ENCODE measurements at places on chromosomes 11 and 22. TPM values are rescaled to one million over a fixed set of nuclear protein-coding genes. Genes with fewer than 3 reads are reported as not detected.

DNA sequence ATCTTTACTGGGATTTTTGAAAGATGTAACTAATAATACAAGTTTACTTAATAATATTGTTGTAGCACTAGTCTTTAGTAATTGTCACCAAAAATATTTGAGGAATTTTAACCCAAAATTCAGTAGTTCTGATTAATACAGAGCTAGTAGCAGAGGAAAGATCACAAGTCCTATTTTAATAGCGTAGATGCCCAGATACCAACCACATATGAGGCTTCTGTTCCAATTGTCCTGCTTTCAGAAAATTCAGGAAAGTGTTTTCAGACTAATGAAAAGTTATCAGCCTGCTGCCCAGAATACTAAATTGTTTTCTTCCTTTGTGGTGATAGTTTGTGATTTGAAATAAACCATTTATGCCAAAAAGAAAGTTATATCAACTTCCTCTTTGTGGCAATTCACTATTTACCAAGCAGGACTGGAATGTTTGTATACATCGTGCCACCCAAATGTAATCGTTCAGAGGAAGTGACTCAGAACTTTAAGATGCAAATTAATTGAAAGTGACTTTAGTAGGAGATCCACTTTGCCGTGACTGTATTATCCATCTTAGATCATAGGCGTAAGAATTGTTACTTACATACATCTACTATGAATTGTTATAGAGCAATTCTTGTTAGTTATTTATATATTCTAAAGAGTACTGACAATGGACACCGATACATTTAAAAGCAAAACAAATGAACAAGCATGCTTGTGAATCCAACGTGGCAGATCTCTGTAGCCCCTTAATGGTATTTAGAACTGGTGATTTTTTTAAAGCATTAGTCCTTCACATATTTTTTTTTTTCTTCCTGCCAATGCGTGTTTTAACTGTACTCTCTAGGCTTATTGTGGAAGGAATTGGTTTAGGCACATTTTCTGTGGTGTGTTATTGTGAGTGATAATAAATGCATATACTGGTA is 231.0 kb downstream of the DDX10 start:
- DNase-seq, result no peak

GRCh38 chr11:65651589-65652510 is 10.9 kb downstream of the RELA start:
- DNase-seq, result no peak

GRCh38 chr11:3631331-3631730 is 10.5 kb downstream of the ART5 start:
- DNase-seq, result no peak

GRCh38 chr11:75369560-75370255 is 18.2 kb upstream of the ARRB1 start:
- no peak for DNase-seq

DNA sequence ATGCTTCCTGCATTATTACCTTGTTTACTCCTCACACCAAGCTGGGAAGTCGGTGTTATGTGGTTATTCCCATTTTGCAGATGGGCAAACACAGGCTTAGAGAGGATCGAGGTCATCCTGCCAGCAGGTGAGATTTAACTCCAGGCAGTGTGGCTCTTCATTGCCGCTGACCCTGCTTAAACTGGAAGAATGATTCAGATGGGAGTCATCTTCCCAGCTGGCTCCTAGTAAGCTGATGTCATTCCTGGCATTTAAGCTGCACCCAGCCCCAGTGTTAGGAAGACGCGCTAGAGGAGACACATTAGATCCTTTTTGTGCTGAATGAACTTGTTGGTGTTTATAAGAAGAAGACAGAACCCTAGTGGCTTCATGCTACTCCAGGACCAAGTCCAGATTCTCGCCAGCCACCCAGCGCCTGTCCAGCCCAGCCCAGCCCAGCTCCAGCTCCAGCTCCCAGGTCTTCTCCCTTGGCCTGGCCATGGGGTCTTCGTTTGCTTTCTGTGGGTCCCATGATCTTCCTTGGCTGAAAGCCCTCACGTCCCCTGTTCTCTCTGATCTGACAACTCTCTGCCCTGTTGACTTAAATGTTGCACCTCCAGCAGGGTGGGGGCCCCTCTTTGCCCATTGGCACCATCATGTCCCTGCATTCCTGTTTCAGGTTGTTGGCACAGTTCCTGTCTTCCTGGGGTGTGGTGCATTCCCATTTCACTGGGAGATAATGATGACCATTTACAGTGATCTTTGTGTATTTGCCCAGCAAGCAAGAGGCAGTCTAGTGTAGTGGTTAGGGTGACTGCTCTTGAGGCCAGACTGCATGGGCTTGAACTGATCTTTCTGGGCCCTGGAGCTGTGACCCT is 13.6 kb downstream of the PARVB start:
- no peak for DNase-seq

Gene MS4A15
- 0.10 TPM for total RNA-seq

Gene TBX1
- 6.2 TPM for total RNA-seq

GRCh38 chr22:28435140-28435768 is 244.4 kb downstream of the TTC28 start:
- DNase-seq, result no peak

- no peak for DNase-seq
Observed at GRCh38 chr11:102323542-102324251, 6.4 kb downstream of the BIRC3 start.

- DNase-seq, result no peak
Observed at GRCh38 chr11:64877390-64878222, 815 bp downstream of the EHD1 start.

Gene CWC15
- 30.6 TPM for total RNA-seq

Gene KIRREL3
- total RNA-seq, result 0.10 TPM

DNA sequence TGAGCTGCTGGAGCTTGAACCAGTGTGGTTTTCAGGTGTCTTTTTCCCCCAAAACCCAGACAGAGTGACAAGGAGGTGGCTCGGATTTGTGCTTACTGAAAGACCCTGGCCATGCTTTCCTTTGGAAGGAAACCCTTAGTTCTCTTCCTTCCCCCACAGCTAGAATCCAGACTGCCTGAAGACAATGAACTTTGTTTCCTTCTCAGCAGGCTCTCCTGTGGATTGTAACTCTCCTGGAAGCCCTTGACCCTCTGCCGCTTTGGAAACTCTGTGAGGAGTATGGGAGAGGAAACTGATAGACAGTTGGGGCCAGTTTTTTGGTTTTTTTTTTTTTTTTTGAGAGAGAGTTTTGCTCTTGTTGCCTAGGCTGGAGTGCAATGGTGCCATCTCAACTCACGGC is 62.1 kb upstream of the SESN3 start:
- no peak for DNase-seq

DNA sequence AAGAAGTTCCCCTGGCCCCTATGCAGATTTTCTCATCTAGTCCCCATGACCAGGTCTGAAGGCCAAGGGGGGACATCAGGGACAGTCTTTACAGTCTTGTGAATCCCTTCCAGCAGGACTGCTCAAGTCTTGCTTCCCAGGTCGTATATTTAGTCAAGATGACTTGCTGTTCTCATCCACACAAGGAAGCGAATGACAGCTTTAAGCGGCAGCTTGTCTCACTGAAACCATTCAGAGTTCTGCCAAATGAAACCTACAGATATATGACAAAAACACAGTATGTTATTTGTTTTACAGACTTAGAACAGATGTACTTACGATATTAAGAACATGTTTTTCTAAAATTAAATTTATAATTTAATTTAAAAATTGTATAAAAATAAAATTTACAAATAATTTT is 5.6 kb downstream of the VWA5A start:
- DNase-seq, result no peak

Gene MRGPRX4
- total RNA-seq, result not detected

DNA sequence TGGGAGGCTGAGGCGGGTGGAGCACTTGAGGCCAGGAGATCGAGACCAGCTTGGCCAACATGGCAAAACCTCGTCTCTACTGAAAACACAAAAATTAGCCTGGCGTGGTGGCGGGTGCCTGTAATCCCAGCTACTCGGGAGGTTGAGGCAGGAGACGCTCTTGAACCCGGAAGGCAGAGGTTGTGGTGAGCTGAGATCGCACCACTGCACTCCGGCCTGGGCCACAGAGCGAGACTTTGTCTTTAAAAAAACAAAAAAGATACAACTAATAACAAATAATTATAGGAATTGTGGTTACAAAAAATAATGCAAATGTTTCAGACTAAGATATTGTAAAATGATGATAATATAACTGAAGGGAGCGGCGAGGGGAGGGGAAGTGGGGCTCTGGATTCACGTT is 90.3 kb upstream of the RTL6 start:
- no peak for DNase-seq

GRCh38 chr22:22770280-22770871 is 117.2 kb upstream of the IGLL5 start:
- peak; percentile 77 for DNase-seq

GRCh38 chr11:64238076-64238475 is 2.8 kb upstream of the FKBP2 start:
- no peak for DNase-seq

Gene OTOG
- total RNA-seq, result 0.69 TPM

DNA sequence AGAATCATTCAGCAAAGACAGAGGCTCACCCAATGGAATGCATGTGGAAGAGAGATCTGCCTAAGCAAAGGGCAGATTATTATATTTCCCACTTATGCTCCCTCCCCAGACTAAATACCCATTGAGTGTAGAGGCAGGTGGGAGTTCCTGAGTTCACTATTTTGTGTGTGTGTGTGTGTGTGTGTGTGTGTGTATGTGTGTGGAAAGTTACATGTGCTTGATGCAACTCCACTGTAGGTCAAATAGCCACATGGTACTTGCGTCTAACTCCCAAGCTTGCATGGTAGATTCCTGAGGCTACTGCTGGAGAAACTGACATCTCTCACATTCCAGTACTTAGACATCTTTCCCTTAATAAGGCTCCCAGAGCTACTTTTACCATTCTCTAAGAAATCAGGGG is 3.4 kb upstream of the COPB1 start:
- peak; percentile 13 for DNase-seq

GRCh38 chr11:36356201-36356600 is 60.1 kb downstream of the PRR5L start:
- DNase-seq, result no peak

Gene GSTT2B
- total RNA-seq, result 13.1 TPM

DNA sequence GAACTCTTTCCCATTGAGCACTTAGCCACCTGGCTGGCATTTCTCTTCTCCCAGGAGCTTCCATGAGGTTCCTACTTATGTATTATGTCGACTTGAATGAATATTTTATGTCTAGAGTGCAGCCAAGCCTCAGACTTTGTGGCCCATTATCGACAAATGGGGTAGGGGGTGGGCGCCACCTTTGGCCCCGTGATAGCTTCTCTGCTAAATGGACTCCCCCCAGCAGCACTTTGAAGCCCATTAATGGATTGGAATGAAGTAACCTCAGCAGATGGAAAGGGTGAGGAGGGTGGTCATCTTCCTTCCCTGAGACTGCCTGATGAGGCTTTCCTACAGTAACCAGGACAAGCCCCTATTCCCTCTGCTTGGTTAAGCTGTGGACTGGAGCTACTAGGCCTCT is 5.9 kb downstream of the MARK2 start:
- no peak for DNase-seq

Gene BTBD18
- total RNA-seq, result not detected

Gene KCTD21
- 3.2 TPM for total RNA-seq

Gene CPT1A
- 59.0 TPM for total RNA-seq

- peak; percentile 13 for DNase-seq
Observed at GRCh38 chr11:5280582-5281102, 10.9 kb upstream of the HBE1 start.

Gene GLB1L3
- 24.0 TPM for total RNA-seq

GRCh38 chr11:82305123-82305522 is 428.5 kb downstream of the FAM181B start:
- DNase-seq, result no peak

Gene GAB4
- total RNA-seq, result 0.18 TPM

DNA sequence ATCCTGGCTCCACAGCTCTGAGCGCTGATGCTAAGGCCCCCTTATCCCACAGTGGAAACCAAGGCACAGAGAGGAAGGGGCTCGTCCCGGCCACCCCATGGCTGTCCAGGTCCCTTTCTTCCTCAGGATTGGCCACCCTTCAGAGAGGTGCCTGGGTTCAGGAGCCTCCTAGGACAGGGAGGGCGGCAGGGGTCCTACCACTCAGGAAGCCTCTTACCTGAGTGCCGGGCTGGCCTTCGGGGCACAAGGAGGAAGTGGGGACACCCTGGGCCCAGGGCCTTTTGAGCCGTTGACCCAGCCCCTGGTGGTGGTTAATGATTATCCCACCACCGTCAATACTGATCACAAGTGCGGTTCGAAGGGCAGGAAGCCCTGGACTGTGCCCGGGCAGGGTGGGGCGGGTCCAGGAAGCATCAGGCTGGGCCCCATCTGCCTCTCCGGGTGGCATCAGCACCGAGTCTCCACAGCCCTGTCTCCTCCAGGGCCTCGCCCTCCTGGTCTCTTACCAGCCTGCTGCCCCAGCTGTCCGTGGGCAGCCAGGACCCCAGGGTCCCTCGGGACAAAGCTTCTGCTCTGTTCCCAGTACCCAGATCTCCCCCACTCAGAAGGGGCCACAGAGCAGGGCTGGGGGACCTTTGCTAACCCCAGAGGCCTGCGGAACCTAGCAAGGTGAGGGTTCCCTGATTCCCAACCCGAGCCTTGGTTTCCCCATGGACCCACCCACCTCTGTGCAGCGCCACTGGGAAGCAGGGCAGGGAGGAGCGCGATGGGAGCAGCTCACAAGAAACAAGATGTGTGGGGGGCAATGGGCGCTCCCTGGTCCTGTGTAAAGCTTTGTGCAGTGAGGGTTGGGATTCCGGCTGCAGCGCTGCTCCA is 15.0 kb upstream of the EHD1 start:
- no peak for DNase-seq

DNA sequence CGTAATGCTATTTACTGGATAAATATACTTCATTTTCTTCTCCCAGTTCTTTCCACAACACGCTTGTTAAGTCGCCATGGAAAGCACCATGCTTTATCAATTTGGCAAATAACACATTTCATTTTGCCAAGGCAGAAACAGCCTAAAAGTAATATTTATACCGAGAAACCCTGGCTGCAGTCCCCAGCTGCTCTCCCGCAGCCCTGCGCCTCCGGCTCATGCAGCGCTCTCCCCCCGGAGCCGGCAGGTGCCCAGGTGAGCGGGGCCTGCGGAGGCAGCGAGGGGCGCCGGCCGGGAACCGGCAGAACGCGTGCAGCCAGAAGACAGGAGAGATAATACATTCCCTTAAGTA is 681 bp upstream of the ARHGEF12 start:
- DNase-seq, result no peak

Gene DGCR6L
- 115 TPM for total RNA-seq

DNA sequence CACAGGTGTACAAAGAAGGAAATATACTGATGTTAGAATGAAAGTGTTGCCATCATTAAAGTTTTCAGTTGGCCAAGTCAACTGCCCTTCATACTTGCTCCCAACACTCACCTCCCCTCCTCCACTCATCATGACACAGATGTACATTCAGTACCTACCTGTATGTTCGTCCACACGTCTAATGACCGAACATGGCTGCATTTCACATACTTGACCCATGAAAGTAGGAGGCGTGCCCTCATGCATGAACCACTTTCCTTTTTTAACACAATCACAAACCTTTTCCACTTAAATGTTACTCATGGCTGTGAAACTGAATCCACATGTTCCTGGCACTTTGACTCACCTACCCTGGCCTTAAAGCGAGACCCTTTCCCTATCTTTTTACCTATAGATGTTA is 3.2 kb upstream of the BUD13 start:
- no peak for DNase-seq

GRCh38 chr22:20380486-20380885 is 13.5 kb upstream of the ZNF74 start:
- no peak for DNase-seq

Measured in H7 (cell line).